ENCODE measurements at places on chromosomes 5 and 9.

DNA sequence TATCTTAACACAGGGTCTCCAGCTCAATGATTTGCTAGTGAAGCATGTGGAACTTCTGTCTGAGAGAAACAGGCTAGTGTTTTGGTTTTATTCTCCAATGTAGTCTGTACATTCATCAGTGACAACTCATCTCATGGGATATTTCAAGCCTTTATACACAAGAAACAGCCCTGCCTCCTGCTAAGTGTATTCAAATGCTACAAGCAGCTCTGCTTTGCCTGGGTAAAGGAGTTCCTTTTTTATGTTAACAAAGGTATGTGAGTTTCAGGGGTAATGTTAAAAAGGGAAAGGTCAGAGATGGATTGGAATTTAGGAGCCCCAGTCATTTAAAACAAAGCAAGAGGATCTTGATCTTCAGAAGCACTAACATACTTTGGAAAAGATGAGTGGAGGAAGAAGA is 498.7 kb downstream of the ISL1 start:
- DNase-seq: no peak

- DNase-seq: no peak
These were observed 35.2 kb downstream of the ZNF366 start for GRCh38 chr5:72472031-72472430.

GRCh38 chr9:120628207-120628924 is 48.4 kb upstream of the CDK5RAP2 start:
- no peak for DNase-seq

GRCh38 chr5:173395257-173395932 is 67.2 kb upstream of the STC2 start:
- DNase-seq: no peak

GRCh38 chr9:92820964-92821363 is 56.3 kb upstream of the BICD2 start:
- DNase-seq: no peak

GRCh38 chr9:95572381-95573151 is 55.8 kb upstream of the PTCH1 start:
- DNase-seq: no peak

DNA sequence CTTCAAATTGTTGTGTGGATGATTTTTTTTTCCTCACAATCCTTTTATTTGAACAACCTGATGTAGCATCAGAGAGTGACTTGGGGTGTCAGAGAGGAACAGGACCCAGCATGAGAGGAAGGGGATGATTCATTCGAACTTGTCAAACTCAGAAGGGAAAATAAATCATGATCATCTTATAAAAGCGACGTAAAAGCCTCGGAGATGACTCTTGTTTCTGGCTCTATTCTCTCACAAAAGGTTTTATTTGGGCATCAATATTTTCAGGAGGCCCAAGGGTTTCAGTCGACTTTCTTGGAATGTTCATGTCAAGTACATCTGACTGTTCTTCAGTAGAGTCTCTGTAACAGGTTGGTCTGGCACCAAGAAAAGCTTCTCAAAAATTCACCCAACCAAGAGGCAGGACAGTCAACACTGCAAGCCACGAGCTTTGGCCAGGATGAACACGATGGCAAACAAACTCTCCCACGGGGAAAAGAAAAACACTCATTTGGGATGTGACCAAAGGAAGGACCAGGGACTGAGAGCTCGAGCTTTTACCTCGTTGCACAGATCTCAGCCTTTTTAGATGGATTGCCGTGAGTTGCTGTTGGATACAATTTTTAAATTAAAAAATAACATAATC is 55.1 kb downstream of the ANKH start:
- no peak for DNase-seq

- DNase-seq: no peak
These were observed 1.0 kb downstream of the GLDC start for GRCh38 chr9:6644346-6645104.

DNA sequence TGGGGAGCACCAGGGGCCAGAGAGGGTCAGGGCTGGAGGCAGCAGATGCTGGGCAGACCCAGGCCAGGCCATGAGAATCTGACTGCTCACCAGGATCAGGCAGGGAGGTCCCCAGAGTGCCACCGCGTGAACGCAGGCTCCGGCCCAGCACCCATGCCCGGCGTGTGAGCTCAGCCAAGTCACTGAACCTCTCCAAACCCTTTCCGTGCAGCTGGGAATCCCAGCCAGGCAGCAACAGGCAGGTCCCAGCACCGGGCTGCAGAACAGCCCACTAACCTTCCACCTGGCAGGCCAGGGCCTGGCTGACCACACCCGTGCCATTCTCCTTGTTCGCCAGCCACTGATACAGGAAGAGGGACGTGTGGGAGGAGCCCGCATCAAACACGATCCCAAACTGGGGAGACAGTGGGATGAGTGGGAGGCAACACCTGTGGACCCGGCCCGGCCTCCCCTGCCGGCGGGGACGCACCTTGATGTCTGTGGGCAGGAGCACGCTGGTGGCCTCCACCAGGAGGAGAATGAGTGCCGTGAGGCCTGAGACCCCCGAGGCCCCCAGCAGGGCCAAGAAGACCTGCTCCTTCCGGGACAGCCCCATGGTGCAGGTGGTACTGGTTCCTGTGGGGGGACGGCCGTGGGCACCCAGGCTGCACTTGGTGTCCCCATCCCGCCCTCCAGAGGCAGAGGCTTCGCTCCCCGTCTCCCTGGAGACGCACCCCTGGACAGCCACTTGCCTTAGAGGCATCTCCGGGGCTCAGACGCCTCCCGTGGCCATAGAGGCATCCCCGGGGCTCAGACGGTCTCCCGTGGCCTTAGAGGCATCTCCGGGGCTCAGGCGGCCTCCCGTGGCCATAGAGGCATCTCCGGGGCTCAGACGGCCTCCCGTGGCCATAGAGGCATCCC is 3.2 kb downstream of the ENTPD8 start:
- DNase-seq: no peak

DNA sequence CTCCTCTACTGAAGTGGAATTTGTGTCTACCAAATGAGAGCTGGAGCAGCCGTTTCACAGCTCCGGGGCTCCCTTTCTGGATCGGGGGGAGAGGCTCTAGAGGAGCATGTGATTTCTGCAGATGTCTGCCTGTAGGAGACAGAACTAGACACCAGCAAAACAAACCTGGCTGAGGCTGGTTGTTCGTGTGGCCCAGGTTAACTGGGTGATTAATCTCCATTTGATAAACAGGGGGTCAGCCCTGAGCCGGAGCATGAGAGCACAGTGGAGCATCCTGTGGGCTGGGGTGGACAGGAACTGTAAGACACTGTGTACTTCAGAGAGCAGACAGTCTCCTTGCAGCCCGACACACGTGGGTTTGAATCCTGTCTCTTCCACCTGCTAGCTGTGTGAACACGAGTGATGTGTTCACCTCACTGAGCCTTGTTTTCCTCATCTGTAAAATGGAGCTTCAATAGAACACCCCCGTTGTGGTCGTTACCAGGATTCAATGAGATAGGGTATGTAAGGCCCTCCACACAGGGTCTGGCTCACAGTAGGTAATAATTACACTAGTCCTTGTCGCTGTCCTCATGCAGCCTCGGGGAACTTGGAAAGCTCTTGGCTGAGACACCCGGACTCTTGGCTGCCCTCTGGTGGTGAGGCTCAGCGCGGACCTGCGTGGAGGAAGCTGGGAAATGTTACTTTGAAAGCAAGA is 12.9 kb downstream of the CXCL14 start:
- peak; percentile 57 for DNase-seq

DNA sequence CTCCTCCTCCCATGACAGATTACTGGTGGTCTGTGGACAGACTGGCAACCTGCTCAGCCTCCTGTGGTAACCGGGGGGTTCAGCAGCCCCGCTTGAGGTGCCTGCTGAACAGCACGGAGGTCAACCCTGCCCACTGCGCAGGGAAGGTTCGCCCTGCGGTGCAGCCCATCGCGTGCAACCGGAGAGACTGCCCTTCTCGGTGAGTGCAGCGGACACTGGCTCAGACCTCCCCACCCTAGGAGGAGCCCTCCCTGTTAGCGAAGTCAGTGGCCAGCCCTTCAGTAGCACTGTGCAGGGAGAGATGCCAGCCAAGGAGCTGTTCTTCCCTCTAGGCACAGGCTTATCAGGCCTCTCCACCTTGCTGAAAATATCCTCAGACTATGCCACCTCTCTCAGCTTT is 143.5 kb downstream of the SAXO1 start:
- no peak for DNase-seq

DNA sequence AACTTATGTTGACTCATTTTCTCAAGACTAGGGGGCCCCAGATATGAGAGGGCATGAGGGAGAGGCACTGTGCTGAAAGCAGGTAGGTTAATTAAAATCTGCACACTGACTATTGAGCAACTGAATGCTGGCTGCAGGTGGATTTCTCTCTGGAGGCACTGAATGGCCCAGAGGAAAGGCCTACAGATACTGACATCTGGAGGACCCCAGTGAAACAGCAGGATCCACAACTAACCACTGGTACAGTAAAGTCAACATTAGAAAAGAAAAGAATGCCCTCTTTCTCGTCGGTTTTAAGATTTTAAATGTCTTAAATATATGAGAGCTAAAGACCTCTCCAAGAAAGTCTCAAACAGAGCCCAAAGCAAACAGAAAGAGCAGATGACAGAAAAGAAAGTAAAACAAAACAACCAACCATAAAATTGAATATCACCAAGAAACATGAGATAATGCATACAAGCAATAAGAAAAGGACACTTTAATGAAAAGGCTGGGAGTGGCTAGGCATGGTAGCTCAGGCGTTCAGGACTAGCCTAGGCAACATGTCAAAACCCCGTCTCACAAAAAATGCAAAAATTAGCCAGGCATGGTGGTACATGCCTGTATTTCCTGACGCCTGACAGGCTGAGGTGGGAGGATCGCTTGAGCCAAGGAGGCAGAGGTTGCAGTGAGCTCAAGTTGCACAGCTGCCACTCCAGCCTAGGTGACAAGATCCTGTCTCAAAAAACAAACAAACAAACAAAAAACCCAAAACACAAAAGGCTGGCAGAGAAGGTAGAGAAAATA is 43.3 kb downstream of the PUM3 start:
- no peak for DNase-seq

DNA sequence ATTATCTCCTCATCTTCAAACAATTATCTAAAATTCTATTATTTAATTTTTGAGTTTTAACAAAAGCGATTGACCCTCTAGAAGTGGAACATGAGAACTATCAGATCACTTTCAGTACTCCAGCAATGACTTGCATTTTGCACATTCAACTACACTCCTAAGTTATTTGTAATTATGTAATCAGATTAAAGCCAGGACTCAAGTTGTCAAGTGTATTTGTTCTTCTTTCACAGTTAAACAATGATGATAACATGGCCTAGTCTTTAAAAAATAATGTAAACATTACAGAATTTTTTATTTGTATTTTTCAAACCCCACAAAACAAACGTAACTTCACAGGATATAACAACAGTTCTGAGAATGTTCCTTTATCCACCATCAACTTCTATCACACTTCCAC is 2148.9 kb upstream of the ACO1 start:
- DNase-seq: no peak

GRCh38 chr5:55713871-55714270 is 1.7 kb upstream of the SLC38A9 start:
- no peak for DNase-seq

- DNase-seq: no peak
These were observed 613 bp upstream of the COL15A1 start for GRCh38 chr9:98942906-98943681.

DNA sequence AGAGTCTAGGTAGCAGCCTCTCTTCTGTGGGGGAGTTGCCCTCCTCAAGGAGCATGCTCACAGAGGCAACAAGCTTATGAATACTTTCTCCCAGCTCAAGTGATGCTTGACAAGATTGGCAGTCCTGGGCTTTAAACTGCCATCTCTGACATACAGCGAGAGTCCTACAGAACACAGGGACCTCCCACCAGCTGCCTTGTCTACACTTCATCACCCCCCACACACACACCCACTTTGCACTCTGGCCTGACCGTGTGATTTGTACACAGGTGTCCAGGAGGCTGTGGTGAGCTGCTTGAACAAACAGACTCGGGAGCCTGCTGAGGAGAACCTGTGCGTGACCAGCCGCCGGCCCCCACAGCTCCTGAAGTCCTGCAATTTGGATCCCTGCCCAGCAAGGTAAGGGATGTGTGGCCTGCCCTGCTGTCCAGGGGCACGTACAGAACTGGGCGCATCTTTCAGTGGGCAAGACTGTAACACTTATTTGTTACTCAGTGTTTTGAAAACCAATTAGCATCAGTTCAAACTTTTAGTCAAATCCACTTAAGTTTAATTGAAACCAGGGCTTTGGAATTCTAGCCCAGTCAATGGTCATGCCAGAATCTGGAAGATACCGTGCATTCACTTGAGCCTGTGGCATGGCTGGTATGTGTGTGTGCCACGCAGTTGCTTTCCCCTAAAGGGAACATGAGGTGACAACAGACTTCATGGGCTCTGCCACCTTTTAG is 247.5 kb downstream of the ADAMTSL1 start:
- DNase-seq: no peak

DNA sequence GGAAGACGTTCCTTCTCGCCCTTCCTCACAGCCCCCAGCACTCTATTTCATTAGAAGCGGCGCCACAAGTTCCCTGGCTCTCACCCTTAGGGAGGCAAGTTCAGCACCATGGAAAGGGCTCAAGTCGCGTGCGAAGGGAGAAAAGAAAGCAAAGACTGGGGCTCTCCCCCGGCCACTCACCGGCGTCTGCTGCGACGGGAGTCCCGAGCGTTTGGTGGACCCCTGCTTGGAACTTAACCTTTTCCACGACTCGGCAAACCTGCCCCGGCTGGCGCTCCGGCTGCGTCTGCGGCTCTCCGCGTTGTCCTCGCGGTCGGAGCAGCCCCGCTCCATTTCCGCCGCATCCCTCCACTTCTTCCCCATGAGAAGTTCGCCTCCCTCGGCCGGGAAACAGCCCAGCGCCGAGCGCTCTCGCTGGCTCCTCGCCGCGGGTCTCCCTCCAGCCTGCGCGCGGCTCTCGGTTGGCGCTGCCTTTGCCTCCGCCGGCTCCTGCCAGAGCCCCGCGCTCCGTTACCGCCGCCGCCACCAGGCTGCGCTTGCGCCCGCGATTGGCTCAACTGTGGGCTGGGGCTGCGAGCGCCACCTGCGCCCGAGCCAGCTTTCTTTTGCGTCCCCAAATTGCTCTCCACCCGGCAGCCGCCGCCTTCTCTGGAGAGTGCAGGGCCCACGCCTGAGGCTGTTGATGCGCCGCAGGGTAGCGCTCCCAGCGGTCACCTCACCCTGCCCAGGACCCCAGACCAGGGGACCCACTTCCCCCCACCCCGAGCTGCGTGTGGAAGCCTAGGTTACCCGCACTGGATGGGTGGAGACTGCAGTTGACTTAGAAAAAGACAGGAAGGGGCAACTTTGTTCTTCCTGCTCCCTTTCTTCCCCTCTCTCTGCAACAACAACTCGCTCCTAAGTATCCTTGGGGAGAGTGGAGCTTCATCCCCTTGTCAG is 321.6 kb downstream of the CEMIP2 start:
- DNase-seq: peak; percentile 15

- no peak for DNase-seq
These were observed 11.9 kb upstream of the TBC1D9B start for GRCh38 chr5:179919487-179920060.

DNA sequence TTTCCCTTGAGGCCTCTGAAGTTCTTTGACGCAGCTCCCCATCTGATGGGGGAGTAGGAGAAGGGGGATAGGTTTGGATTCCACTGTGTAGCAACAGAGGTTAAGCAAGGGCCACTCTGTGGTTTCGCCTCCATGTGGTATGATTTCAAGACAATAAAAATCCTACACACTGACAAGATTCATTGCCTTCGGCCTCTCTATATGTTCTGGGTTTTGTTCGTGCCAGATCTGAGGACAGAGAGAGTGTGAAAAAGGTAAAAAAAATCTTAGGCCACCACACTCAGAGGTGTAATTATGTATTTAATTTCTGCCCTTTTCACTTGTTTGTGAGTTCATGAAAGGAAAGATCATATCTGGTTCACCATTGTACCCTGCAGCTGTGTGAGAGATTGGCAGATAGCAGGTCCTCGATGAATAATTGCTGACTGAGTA is 715.2 kb upstream of the ZNF608 start:
- no peak for DNase-seq
